Activated naive CD4-positive, alpha-beta T cell treated with Interleukin-2 at 50 U/mL for 16 hours (primary cell): ENCODE measurements at places on chromosomes 16 and 17.

DNA sequence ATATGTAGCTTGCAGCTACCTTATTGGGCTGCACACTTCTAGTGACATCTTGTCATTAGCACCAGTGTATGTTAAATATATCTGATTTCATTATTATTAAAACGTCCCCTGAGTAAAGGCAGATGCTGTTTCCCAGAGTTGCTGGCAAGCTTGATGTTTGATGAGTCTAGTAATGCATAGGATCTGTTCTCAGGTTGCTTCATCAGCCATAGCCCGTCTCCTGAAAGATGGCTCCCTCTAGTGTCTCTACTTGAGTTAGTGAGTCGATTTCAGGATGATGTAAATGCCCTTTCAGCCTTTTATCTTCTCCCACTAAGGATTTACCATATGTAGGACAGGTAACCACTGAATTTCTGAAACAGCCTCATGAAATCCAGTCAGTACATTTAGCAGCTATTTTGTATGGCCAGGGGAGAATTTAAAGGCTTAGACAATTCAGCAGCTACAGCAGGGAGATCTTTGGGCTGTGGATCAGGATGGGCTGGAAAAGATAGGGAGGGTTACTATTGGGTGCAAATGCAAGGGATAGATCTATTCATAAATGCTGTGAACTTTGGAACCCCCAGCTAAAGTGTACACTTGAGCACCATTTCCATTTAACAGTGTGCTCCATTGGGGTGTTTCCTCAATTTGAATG, 376.3 kb downstream of the CNTNAP4 start:
- DNase-seq: no peak

GRCh38 chr16:3728424-3729160, 11.3 kb upstream of the TRAP1 start:
- no peak for DNase-seq

- no peak for DNase-seq
Observed at GRCh38 chr16:88793251-88793954, 8.4 kb upstream of the PIEZO1 start.

GRCh38 chr17:13337864-13338371, 263.8 kb downstream of the HS3ST3A1 start:
- DNase-seq: no peak

DNA sequence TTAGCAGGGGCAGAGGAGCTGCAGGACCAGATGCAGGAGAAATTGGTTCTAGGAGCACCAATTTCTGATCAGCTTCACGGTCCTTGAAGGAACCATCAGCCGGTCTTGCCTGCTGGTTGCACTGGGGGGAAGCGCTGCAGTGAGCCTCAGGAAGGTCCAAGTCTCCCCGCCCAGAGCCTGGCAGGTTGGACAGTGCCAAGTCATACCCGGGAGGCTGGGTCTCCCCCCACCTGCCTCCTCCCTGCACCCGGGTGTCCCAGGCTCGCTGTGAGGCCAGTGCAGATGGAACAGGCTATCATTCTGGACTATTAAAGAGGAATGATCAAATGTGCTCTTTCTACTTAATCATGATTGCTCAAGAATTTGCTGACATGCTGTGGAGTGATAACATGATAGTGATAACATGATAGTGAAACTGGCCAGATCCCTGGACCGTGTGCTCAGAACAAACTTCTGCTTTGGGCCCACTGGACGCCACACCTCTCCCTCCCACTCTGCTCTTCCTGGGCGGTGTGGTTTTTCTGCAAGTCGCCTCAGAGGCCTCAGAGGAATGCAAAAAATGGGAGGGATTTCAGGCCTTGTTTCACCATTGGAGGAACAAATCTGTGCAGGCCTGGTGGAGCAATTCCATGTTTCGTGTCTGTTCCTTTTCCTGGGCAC, 236.0 kb downstream of the IRF8 start:
- no peak for DNase-seq

DNA sequence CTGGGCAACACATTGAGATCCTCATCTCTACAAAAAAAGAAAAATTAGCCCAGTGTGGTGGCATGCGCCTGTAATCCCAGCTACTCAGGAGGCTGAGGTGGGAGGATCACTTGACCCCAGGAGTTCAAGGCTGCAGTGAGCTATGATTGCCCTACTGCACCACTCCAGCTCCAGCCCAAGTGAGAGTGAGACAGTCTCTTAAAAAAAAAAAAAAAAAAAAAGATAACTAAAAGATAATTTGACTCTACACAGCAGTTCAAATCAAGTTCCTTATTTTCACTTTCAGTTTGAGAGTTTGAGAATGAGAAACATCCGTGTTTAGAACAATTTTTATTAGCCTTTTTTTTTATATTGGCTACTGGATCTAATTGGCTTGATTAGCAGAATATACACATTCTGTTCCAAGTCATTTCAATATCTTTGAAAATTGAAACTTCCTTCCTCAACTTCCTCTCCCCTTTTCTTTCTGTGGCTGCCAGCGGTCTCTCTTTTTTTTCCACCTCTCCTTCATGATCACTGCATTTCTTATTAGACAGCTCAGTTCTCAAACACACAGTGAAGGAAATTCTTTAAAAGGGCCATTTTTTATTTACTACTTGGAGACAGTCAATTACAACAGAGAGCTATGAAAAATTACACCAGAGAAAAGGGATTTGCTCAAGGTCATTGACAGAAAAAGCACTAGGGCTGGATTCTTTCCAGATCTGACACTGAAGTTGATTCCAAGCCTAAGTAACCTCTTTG, 4.5 kb upstream of the ACSF2 start:
- DNase-seq: no peak

- no peak for DNase-seq
Observed at GRCh38 chr16:2497695-2498484, 15.9 kb upstream of the ATP6V0C start.

DNA sequence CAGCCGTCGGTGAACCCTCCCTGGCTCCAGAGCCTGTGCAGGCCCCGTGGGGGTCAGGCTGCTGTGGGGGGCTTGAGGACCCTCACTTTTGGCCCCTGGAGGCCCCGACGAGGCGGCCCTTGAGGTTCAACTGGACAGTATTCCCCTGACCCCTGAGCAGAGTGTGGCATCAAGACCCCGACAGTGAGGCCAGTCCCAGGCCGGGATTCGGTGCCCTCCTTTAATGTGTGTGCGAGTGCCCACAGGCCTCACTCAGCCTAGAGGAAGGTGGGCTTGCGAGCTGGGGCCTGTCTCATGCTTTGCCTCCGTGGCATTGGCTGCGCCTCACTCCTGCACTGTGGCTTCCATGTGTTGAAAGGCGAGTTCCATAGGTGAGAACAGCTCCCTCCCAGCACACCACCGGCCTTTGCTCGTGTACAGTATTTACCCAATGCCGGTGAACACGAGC, 94.5 kb downstream of the METRNL start:
- DNase-seq: no peak

DNA sequence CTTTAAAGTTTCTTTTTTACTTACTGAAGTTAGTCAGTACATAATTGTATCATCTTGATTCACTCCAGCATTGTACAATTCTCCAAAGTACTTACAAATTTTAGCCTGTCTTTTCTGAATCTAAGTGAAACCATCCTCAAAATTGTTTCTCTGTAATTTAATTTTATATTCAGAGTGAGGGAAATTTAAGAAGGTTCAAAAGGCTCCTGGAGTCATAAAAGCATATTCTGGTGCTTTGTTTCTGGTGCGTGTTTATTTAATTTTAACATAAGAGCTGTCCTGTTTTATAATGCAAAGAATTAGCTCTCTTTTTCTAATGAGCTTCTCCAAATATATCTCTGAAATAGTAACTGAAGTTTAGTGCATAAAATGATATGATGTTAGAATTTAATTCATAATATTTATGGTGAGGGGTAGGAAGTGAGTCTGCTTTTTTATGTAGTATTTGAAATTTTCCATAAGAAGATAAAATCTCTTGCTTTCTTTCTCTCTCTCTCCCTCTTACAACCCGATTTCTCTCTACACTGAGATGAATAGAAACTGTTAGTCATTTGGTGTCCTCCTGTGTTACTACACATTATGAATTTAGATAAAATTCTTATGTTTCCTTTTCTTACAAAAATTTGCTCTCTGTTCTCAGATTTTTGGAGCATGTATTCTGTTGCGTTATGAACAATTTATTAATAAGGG, 339.8 kb downstream of the BCAS3 start:
- DNase-seq: no peak

GRCh38 chr17:63774969-63775265, 947 bp downstream of the DDX42 start:
- DNase-seq: no peak

DNA sequence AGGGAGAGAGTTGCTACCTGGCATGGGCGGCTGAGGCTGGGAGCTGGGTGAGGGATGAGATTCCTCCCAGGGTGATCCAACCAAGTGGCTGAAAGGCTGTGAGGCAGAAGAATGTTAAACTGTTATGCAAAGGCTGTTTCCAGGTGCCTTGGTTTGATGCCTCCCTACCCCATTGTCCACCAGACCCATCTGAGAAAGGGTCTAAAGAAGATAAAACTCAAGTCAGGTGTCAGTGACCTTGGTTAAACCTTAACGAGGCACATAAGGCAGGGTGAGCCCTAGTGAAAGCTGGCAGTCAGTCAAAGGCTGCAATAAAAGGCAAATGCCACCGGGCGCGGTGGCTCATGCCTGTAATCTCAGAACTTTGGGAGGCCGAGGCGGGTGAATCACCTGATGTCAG, 23.8 kb downstream of the LDHD start:
- DNase-seq: no peak

DNA sequence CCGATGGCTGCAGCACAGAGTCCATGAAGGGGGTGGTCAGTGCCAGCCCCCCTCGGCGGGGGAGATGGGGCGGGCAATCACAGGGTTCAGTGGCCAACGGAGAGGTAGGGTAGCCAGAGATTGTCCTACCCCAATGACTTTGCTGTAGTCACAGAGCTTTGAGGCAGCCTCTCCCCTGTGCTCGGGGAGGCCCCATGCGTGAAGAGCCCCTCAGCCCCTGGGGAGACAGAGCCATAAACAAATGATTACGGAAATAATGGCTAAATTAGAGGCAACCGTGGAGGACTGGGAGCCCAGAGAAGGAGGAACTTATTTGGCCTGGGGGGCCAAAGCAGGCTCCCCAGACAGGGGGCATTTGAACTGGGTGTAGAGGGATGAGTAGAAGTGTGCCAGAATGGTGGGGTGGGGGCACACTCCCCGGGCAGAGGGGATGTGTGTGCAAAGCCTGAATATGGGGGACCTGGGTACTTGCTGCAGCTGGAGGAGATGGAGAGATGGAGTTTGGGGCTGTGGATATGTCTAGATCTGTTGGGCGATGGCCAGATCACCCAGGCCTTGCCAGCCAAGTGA, 164.8 kb downstream of the CMIP start:
- DNase-seq: no peak

DNA sequence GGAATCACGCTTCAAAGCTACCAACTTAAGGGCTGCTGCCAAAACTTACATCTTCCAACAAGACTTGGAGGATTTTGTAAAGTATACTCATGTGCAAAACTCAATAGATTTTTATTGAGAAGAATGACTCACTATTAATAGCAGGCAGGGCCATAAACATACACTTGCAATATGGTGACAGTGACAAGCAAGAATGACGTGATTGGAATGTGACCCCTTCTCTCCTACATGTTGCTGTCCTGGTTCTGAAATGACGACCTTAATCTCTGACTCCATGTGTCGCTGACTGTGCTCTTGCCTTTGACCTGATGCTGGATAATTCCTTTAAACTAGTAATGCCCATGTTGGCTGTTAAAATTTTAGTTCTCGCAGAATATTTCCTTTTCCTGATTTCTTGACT, 174.5 kb downstream of the PARN start:
- no peak for DNase-seq

- no peak for DNase-seq
Observed at GRCh38 chr17:64426596-64426995, 22.3 kb upstream of the MILR1 start.

DNA sequence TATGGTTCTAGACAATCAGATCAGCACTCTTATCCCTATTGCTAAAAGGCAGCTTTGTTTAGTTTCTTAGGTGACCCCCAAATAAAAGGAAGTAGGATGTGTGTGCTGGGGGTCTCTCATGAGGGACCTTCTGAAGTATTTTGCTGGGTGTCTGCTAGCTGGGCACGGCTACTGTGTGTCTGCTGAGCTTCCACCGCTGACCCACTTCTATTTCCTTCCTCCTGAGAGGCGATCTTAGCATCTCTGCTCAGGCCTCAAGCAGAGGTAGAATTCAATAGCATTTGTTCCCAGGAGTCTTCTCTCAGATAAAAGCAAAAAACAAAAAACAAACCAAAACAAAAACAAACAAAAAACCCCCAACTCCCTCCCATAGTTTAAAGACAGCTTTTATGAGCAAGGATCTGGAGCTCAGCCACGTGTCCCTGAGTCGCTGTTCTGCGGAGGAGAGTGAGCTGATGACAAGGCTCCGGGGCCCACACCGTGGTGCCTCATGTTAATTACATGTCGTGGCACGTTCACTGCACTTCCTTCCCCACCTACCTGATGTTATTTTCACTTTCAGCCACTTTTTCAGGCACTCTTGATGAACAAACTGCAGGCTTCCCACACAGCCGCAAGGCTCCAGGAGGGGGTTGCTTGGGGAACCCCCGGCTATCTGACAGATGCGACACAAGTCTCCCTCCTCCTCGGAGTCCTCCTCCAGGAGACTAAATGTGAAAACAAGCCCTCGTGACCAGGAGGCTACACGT, 83.5 kb downstream of the MARCHF10 start:
- DNase-seq: peak; percentile 87

GRCh38 chr16:53896722-53897121, 192.8 kb downstream of the FTO start:
- no peak for DNase-seq

GRCh38 chr17:63116228-63116627, 150.2 kb downstream of the TANC2 start:
- DNase-seq: no peak

GRCh38 chr17:61362396-61362795, 37.2 kb upstream of the TBX2 start:
- DNase-seq: no peak

DNA sequence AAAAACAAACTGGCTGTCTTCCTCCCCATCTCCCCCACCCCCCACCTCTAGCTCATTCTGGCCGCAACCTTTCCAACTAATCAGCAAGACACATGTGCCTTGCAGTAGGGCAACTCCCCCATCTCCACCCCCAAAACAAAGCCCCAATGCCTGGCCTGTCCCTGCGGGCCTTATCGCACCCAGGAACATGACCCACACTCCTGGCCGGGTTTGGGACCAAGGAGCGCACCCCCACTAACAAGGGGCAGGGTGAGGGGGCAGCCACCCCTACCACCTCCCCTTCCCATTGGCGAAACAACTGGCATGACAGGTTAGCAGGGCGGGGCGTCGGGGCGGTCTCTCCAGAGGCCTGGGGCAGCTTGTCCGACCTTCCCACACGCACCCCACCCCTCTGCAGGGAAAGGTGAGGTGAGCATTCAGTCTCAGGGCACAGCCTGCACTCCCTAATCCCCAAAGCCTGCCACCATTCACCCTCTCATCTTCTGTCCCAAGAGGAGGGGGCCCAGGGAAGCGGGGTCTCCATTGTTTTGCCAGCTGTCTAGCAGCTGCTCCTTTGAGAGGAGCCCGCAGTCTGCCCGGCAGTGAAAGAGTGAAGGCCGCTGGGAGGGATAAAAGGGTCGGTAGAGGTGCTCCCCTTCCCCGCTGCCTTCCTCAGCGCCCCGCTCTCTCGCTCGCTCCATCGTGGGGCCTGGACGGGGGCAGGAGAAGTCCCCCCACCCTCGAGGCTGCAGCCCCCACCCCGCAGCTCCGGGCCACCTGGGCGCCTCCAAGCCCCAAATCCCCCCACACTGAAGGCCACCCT, 765 bp downstream of the MYO18A start:
- DNase-seq: no peak

GRCh38 chr17:4540687-4541327, 14.4 kb downstream of the MYBBP1A start:
- DNase-seq: no peak

GRCh38 chr16:66751053-66751302, 431 bp downstream of the DYNC1LI2 start:
- DNase-seq: peak; percentile 19
